Upper lobe of right lung (tissue), 1 donor: ENCODE measurements at places on chromosomes 6 and 20.
A peak's percentile ranks its signal among the peaks of the same experiment; 100 is the strongest.

- DNase-seq = no peak
Observed at GRCh38 chr6:89313006-89313405, 2.1 kb downstream of the GABRR2 start.

DNA sequence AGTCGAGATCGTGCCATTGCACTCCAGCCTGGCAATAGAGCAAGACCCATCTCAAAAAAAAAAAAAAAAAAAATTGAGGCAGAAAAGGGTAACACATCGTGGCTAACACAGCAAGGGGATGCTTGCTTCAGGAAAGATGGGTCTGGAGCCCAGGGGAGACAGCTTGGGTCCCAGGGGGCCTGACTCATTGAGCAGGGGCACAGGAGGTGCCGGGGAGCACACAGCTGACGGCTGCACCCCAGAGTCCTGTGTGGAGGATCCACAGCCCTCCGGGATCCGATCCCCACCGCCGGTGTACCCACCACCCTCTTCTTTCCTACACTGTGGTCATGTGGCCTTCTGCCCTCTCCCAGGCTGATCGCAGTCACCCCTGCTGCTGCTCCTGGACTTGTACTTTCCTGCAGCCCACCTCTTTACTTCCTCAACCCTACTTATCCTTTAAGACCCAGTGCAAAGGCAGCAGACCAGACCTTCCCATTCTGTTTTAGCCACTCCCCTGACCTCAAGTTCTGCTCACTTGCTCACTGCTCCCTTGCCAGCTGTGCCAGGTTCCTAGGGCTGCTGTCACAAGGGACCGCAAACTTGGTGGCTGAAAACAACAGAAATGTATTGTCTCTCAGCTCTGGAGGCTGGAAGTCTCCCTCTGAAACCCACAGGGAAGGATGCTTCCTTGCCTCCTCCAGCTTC, 17.6 kb upstream of the EZR start:
- DNase-seq = no peak

DNA sequence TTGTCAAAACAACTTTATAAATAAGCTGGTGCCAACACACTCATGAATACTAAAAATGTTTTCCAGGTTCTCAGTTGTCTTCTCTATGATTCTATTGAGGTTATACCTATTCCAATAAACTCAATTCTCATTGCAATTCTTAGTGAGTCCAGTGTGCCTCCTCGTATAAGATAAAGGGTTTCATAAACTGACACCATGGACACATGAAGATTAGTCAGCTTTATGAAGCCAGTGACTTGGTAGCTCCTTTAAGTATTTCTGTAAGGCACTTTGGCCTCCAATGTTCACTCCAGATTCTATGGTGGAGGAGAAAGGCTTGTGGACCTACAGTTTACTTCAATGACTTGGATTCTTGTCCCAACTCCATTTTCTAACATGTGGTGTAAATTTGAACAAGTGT, 521.3 kb upstream of the JARID2 start:
- DNase-seq = no peak

DNA sequence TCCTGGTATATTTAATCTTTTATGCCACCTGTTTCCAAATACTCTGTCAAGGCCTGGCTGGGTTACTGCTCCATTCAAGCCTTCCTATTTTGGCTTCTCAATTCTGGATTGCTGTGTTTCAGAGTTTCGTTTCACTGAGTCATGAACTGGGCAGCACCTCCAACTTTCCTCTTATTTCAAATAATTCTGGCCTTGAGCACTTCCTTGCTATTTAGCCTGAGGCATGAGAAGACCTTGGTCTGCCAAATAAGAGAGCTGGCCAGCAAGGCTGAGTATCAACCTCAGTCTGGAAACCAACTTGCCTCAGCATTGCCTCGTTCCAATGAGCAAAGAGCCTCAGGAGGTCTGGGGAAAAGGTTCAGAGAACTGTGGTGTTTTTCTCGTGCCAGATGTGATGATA, 66.6 kb downstream of the TNFAIP3 start:
- no peak for DNase-seq

- DNase-seq = no peak
Observed at GRCh38 chr20:8646716-8647115, 422.2 kb upstream of the PLCB4 start.

- no peak for DNase-seq
Observed at GRCh38 chr6:166476634-166477215, 94.0 kb upstream of the MPC1 start.

DNA sequence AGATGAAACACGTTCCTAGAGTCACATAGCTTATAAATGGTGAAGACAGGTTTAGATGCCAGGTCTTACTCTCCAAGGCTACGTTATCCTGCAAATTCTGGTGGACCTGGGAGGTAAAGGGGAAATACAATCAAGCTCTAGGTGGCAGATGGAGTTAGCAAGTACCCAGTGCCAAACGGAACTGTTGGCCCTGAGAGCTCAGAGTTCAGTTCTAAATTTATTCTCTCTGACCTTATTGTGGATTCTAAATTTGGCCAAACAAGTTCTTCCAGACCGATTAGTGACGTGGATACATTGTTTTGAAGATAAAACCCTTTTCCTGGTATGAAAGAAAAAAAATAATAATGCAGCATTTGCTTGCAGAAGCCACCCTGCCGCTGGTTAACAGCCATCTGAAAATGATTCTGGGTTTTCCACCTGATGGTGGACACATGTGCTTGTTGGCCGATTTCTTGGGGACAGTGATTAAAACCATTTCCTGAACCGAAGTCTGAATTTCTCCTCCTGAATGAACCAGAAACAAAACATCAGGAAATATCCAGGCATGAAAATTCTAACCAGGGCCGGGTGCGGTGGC, 32.5 kb downstream of the RIPOR3 start:
- no peak for DNase-seq

DNA sequence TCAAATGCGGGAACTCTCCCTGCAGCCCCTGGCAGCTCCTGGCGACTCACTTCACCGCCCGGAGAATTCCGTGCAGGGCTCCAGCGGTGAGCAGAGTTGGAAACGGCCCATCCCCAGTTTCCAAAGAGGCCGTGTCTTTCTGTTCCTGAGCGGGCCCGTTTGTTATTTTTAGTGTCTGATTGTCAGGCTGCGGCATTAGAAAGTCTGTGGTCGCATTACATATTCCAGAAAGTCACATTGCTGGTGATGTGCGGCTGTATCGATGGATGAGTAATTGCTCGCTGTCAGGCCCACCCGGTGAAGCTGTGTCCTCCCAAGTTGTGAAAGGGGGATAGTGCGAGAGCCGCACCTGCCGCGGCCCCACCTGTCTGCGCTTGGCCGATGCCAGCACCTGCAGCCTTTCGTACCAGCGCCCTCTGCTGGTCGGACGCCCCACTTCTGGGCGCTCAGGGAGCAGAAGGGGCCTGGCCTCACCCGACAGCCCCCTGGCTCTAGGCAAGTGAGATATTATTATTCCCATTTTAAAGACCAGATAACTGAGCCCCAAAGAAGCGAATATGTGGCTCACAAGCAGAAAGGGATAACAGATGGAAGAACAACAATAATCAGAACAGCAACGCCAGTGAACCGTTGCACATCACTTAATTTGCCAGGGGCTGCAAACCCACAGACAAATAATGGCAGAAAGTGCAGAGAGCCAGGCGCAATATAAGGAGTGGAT, 244.9 kb downstream of the TSHZ2 start:
- DNase-seq = peak; percentile 86

- DNase-seq = no peak
Observed at GRCh38 chr6:3438190-3439167, 18.4 kb downstream of the SLC22A23 start.

- no peak for DNase-seq
Observed at GRCh38 chr6:33014841-33015634, 5.6 kb upstream of the HLA-DOA start.

DNA sequence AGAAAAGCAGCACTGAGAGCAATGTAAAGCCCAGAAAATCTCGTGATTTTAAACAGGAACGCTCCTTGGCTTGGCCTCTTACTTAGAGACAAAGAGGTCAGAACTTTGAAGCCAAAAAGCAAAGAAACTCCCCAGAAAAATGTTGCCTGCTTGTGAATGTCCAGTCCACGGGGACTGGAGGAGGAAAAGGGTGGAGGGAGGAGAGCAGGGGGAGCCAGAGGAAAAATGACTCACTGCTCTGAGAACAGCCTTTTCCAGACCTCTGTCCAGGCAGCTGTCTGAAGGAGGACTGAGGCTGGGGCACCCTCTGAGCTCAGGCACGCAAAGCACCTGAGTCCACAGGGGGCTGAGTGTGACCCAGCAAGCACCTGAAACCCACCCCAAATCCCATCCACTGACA, 64.7 kb downstream of the TRAM2 start:
- no peak for DNase-seq

GRCh38 chr6:170081556-170081955, 209.3 kb downstream of the DLL1 start:
- DNase-seq = no peak

- no peak for DNase-seq
Observed at GRCh38 chr6:366389-367297, 24.9 kb upstream of the IRF4 start.

DNA sequence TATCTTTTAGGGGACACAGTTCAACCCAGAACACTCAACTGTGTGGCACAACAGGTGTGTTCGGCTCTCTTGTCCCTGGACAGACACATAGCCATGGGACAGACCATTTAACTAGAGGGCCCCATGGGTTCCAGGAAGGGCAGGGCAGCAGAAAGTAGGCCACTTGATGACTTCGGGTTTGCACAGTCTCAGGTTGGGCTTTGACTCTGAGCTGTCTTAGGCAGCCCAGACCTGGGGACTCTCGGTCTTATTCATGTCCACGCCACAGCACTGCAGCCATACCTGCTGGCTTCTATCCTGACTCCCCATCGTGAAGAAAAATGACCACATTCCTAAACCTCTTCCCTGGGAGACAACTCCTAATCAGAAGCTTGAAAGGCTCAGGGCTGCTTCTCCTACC, 146.1 kb upstream of the AKAP12 start:
- DNase-seq = no peak

GRCh38 chr6:146670161-146670560, 71.4 kb downstream of the ADGB start:
- DNase-seq = no peak

GRCh38 chr6:149923327-149923986, 536 bp upstream of the RAET1G start:
- no peak for DNase-seq

DNA sequence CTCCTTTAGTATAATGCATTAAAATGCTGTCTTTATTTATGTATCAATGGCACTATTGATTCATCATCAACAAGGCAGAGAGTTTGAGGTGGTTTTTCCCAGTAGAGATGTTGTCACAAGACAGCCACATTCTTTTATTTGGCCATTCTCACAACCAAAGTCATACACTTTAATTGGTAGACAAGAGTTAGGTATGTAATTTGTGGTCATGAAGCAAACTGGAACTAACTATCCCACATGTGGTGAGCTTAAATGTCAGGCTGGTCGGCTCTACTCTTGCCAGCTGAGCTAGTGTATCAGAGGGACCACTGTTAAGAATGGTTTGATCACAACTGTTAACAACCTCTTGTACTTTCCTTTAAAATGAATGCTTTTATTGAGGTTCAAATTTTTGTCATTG, 714.6 kb downstream of the CD109 start:
- no peak for DNase-seq

GRCh38 chr6:24183584-24183983, 57.6 kb downstream of the NRSN1 start:
- no peak for DNase-seq

GRCh38 chr20:50333131-50333670, 142.6 kb downstream of the CEBPB start:
- DNase-seq = no peak

DNA sequence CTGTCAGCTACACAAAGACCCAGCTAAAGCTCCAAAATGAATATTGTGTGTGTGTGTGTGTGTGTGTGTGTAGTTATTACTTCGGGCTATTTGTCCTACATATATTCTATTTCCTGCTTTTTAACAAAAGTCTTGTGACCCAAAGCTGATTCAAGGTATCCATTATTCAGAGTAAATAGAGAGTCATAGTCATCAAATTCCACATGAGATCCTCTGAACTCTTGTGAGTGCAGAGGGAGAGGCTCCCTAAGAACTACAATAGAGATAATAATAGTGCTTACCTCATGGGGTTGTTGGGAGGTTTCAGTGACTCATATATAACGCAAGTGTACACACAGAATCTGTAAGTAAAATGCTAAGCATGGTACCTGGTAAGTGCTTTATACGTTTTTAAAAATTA, 95.6 kb upstream of the SHLD1 start:
- no peak for DNase-seq

GRCh38 chr6:89944826-89945407, 50.6 kb downstream of the GJA10 start:
- no peak for DNase-seq

DNA sequence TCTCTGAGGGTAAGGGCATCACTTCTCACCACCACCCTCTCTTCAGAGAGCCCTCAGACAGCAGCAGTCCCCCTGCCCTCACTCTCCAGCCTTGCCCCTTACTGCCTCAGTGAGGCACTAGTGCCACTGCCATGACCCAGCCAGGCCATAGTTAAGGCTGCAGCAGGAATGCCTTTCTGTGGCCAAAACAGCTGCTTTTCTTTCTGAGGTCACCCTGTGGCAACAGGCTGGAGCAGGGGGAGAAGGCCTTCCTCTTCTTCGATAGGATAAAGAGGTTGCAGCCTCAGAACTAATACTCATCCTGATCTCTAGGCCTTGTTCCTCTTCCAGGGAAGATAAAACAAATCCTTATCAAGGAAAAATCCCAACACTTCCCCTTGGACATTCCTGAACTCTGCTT, 56.8 kb upstream of the ECI2 start:
- no peak for DNase-seq

DNA sequence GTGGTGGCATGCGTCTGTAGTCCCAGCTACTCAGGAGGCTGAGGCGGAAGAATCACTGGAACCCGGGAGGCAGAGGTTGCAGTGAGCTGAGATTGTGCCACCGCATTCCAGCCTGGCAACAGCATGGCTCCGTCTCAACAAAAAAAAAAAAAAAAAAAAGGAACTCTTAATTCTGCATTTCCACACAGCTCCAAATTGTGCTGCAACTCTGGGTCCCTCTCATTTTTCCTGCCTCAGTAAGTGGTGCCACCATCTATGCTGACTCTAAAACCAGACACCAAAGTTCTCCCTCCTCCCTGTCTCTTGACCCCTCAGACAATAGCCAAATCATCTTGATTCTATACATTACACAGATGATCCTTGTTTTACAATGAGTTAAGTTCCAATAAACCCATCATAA, 133.9 kb downstream of the BTBD9 start:
- no peak for DNase-seq

GRCh38 chr6:130893277-130893676, 66.1 kb downstream of the SMLR1 start:
- no peak for DNase-seq
